ENCODE measurements at places on chromosomes 4 and X.

- no peak overlapping the region for H3K27ac ChIP-seq
- H3K27me3 ChIP-seq, result no peaks in the 10 kb centered on the region
- peaks cover 9% of the 10 kb centered on the region for H3K4me1 ChIP-seq
- no peak for DNase-seq
- no peaks in the 10 kb centered on the region for H3K36me3 ChIP-seq
Observed at GRCh38 chrX:110414273-110414672, 55.6 kb downstream of the RTL9 start.

GRCh38 chrX:3526071-3526470, 179.6 kb upstream of the MXRA5 start:
- no peaks in the 10 kb centered on the region for H3K27me3 ChIP-seq
- no peaks in the 10 kb centered on the region for H3K4me1 ChIP-seq
- no peaks in the 10 kb centered on the region for H3K36me3 ChIP-seq
- no peak for DNase-seq

- H3K36me3 ChIP-seq, result no peaks in the 10 kb centered on the region
- no peak for DNase-seq
- H3K4me3 ChIP-seq, result no peak overlapping the region
- H3K4me1 ChIP-seq, result no peaks in the 10 kb centered on the region
- H3K27me3 ChIP-seq, result no peaks in the 10 kb centered on the region
- H3K27ac ChIP-seq, result no peak overlapping the region
Observed at GRCh38 chr4:114209584-114209983, 230.1 kb upstream of the ARSJ start.

GRCh38 chrX:46678232-46678631, 80.7 kb downstream of the SLC9A7 start:
- H3K27ac ChIP-seq, result no peak overlapping the region
- peaks cover 14% of the 10 kb centered on the region for H3K4me1 ChIP-seq
- H3K36me3 ChIP-seq, result peaks cover 5% of the 10 kb centered on the region
- H3K4me3 ChIP-seq, result no peak overlapping the region
- no peak for DNase-seq

- DNase-seq, result no peak
- no peak overlapping the region for H3K27ac ChIP-seq
- H3K4me1 ChIP-seq, result no peaks in the 10 kb centered on the region
- peaks cover 21% of the 10 kb centered on the region for H3K36me3 ChIP-seq
Observed at GRCh38 chrX:131789664-131790063, 233.4 kb upstream of the STK26 start.

GRCh38 chr4:184815046-184815877, 10.5 kb downstream of the ACSL1 start:
- DNase-seq, result no peak
- H3K27ac ChIP-seq, result no peak overlapping the region
- no peaks in the 10 kb centered on the region for H3K36me3 ChIP-seq

- no peaks in the 10 kb centered on the region for H3K4me1 ChIP-seq
- DNase-seq, result no peak
- H3K4me3 ChIP-seq, result no peak overlapping the region
- H3K27me3 ChIP-seq, result no peaks in the 10 kb centered on the region
- H3K27ac ChIP-seq, result no peak overlapping the region
- H3K36me3 ChIP-seq, result no peaks in the 10 kb centered on the region
Observed at GRCh38 chr4:69321153-69321729, 41.0 kb downstream of the UGT2B28 start.

GRCh38 chr4:19961091-19961490, 290.6 kb upstream of the SLIT2 start:
- no peak overlapping the region for H3K4me3 ChIP-seq
- H3K27me3 ChIP-seq, result no peaks in the 10 kb centered on the region
- DNase-seq, result no peak
- H3K36me3 ChIP-seq, result no peaks in the 10 kb centered on the region

DNA sequence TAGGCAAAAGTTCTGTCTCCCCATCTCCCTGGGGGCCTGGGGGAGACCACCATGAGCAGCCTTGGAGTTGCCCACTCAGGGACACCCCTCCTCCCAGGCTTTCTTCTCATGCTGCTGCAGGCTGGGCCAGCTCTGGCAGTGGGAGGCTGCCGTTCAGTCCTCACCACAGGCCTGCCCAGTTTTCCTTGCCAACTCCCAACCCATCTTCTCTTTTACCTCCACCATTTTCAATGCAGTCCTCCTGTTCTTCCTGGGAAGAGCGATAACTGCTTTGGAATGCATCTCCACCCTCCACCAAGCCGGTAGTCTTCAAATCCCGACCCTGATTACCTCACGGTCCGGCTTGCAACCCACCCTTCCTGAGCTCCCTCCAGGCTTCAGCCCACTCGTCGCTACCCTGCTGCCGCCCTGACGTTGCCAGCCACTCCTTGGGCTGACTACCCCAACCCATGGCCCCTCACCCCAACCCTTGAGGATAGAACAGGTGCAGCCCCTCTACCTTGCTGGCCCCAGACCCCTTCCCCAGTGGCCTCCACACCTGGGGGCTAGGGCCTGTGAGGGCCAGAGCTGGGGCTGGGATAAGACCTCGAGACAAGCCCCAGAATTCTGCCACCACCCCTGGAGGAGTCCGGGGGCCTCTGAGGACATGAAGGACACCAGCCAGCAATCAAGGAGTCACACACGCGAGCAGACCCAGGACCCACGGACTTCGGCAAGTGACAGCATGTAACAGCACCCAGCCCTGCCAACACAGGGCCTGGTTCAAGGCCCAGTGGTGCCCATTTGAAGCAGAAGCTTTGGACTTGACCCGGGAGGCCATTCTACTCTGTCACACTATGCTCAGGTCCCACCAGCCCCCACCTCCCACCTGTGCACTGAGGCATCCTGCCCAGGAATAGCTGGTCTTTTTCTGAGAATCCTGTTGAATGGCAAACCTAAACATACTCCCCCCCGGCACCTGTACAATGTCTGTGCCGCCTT, 9.2 kb downstream of the WDR1 start:
- peak overlapping the region; percentile 71 for H3K27ac ChIP-seq
- peak overlapping the region; percentile 21 for H3K4me3 ChIP-seq
- peaks cover 99% of the 10 kb centered on the region for H3K4me1 ChIP-seq

Measured in activated CD4-positive, alpha-beta memory T cell treated with anti-CD3 and anti-CD28 coated beads, Interleukin-2, amount 10 ng/mL, durations not matched to agents 7 days and 5 days (primary cell).